ENCODE measurements at places on chromosomes 12 and 14. TPM values are rescaled to one million over a fixed set of nuclear protein-coding genes. Genes with fewer than 3 reads are reported as not detected.

The ITGB7 gene
- total RNA-seq, result 108 TPM

DNA sequence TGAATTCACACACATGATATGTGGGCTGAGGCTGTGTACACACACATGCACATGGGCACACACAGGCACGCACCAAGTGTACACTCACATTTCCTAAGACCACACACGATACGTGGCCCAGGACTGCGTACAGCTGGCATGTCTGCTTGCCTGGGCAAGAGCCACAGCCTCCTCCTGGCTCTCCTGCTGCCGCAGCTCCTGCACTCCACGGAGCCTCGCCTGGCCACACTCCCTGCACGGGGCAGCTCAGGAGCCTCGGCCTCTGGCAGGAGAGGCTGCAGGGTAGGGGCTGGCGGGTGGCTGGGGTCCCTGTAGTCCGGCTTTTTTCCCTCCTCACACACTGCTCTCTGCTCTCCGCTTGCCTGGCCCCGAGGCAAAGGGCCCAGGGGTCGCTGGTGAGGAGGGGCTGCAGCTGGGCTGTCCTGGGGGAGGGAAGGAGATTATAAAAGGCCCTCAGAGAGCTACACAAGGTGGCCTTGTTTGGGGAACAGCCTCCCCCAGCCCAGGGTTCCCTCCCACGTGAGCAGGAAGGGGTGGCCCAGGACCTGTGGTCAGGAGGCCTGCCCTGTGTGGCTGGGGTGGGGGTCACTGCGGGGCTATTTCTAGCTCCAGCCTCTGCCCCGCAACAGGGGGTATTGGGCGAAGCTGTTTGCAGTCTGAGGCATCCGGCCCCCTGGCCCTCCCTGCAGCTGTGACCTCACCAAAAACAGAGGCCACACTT lies 89.0 kb upstream of the SFSWAP start:
- DNase-seq, result no peak

DNA sequence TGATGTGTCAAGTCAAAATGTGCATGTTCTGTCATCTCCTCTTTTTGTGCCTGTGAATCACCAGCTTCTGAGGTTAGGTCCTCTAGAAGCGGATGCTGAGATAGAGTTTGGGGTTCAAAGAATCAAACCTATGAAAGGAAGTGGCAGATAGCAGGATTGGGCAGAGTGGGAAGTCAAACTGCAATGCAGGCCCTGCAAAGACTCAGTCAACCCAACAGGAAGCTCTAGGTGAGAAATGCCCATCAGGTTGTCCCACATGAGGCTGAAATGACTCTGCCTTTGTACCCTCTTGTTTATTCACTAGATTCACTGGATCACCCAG lies 4.5 kb upstream of the MIA2 start:
- peak; percentile 51 for DNase-seq

DNA sequence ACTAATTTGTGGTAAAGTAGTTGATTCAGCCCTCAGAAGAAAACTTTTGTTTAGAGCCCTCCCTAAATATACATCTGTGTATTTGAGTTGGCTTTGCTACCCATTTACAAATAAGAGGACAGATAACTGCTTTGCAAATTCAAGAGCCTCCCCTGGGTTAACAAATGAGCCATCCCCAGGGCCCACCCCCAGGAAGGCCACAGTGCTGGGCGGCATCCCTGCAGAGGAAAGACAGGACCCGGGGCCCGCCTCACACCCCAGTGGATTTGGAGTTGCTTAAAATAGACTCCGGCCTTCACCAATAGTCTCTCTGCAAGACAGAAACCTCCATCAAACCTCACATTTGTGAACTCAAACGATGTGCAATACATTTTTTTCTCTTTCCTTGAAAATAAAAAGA lies 2.7 kb downstream of the FZD10 start:
- no peak for DNase-seq

DNA sequence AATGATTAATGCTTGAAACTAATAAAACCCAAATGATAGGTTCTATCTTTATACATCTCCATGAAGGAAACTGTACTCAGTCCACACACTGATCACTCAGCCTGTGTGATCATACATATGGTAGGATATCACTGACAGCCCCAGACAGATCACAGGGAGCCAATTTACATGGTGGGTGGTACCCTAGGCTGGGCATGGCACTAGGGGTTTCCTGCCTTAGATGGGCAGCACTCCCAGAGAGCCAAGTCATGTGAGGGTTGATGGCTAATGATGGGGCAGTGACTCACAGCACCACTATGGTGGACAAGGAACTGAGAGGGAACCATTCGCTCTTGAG lies 89.6 kb upstream of the PTPRR start:
- DNase-seq, result no peak

DNA sequence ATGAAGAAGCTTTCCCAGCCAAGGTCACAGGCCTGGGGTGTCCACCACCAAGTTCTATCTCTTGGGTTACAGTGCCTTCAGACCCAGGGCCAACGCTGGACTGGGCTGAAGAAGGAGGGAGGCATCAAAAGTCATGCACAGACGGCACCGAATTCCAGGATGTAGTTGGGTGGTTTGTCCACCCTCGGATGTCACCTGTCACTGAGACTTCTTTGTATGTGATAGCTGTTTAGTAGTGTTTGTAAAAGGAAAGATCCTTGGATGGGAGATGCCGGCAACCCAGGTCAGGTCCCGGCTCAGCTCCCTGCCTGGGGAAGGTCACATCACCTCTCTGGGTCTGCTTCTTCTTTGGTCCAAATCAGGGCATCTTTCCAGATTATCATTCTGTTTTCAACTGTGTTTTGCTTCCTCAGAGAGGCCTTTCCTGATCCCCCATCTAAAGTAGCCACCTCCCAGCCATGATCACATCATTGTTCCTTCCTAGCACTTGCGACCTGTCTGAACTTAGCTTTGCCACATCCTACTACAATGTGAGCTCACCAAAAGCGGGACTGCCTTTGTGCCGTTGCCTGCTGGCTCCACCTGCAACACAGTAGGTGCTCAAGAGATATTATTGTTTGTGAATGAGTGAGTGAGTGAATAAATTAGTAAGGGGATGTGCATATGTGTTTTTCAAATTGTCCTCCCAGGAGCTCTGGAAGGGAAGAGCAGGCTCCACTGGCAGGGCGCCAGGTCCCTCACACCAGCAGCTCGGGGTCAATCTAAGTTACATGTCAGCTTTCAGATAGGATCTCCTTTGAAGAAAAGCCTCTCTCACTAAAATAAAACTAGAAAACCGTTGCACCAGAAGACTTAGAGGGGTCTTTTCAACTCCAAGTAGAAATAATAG lies 2.1 kb downstream of the TSPAN11 start:
- no peak for DNase-seq
